ENCODE measurements at places on chromosomes 13 and 19.

DNA sequence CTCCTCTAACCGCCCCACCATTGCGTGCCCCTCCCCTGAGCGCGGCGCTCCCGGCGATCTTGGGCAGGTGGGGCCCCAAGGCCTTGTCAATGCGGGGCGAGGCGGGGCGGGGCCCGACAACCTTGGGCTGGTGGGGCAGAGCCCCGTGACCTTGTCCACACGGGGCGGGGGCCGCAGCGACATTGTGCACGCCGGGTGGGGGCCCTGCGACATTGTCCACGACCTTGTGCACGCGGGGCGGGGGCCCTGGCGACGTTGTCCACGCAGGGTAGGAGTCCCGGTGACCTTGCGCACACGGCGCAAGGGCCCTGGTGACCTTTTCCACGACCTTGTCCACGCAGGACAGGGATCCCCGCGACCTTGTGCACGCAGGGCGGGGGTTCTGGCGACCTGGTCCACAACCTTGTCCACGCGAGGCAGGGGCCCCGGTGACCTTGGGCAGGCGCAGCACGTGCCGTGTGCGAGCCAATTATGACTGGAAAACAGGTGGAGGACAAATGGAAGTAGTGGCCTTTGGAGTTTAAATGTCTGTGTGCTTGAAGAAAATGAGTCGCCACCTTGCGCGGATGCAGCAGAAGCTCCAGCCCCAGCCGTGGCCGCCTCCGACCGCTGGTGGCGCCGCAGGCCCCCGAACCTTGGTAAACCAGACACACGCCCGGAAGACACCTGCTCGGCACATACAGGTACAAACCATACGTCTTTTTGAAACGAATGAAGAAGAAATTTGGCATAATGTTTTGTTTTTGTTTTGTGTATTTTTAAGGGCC is 62.6 kb downstream of the LATS2 start:
- DNase-seq: no peak

DNA sequence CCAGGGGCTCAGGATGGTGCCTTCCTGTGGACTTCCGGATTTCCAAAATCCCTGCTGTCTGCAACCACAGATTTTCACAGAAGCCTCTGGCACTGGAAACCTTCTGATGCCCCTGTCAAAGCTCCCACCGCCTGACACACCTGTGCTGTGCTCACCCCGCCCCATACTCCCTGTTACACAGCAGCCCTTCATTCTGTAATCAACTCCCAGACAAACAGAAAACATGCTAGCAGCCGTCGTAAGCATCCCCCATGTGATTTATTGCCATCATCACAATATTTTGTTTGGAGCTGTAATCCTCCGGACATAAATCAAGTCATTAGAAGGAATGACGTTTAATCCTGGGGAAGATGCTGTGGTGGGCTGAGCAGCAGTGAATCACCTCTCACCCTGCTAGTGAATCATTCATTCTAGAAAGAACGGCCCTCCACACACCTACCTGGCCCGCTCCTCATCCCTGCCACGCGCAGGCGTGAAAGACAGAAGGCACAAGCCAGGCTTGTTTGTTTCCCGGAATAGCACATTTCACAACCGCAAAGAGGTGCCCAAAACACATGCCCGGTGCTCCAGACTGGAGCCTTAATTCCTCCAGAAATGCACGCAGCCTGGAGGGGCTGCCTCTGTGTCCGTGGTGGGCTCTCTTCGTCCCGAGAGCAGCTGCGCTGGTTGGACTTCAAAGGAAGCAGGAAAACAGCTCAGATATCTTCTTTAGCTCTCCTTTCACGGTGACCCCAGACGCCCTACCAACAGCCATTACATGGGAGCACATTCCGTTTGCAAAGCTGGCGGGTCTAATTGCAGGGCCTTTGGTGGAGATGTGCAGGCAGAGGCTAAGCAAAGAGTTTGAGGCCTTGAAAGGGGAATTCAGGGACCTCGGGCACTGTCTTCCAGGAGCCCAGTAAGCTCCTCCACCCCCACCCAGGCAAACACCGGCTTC is 41.3 kb upstream of the KCTD15 start:
- DNase-seq: no peak

- DNase-seq: peak; percentile 52
Observed at GRCh38 chr19:1811942-1812425, at the start of gene ATP8B3. Gene ATP8B3, minus strand, starts transcription at chr19:1812276. Its CDS starts 540 bp downstream, at chr19:1811736.

GRCh38 chr13:46289260-46289955 is 77.7 kb downstream of the LRRC63 start:
- DNase-seq: no peak

DNA sequence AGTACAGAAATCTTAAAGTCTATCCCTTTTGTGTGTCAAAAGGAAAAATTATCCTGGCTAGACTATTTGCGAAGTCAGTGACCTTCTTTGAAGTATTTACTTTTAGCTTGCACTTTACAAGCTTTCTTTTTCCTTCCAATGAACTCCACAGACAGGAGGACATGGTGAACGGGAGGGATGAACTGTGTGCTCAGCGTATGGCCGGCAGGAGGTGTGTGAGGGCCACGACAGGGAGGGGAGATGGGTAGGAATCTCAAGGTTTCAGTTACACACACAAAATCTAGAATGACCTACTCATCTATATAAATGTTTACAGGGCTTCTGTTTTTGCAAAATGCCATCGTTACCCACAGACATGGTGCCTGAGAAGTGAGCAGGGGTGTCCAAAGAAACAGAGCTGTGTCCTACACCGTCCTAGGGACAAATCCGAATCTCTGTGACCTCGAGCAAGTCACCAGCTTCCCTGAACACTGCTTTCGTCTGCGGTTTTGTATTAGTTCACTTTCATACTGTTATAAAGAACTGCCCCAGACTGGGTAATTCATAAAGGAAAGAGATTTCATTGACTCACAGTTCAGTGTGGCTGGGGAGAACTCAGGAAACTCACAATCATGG is 537.2 kb downstream of the LIG4 start:
- DNase-seq: no peak

GRCh38 chr19:8569066-8569771 is 8.0 kb downstream of the MYO1F start:
- peak; percentile 34 for DNase-seq

- DNase-seq: no peak
Observed at GRCh38 chr13:103224804-103225203, 158.6 kb upstream of the SLC10A2 start.

All from stimulated activated CD4-positive, alpha-beta T cell treated with anti-CD3 and anti-CD28 coated beads, Interleukin-1b, Interleukin-23, amount 100 ng/mL, for 1 hour (primary cell).